ENCODE measurements at places on chromosomes 11 and 22.

DNA sequence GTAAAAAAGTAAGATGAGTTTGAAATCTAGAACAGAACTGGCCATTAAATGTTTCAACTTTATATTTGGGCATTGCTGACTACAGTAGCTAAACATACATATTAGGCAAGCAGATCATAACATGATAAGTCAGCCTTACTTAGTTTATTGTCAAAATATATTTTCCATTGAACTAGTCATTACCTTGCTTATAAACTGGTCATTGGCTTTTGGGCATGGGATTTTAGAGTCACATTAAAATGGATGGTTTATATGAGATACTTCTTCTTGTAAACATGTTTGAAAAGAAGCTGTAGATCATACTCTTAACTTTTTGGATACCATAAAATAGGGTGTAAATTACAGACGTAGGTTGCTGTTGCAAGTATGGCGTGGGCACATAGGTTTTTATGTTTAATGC, 2.7 kb downstream of the HIPK3 start:
- DNase-seq: no peak

DNA sequence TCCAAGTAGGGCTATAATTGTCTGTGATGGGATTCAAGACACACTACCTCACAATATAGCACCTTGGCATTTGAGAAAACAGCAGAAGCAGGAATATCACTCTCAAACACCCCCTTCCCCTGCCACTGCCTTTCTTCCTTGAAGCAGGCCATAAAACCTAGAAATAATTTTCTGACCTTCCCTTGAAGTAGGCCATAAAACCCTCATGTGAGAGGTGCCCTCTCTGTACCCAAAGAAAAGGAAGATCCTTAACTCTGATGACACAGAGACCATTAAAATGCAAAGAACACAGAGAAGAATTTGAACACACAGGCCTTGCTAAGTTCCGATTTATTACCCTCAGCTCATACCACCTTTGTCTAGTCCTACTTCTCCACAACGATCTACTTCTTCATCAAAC, 631.7 kb upstream of the CADM1 start:
- no peak for DNase-seq

DNA sequence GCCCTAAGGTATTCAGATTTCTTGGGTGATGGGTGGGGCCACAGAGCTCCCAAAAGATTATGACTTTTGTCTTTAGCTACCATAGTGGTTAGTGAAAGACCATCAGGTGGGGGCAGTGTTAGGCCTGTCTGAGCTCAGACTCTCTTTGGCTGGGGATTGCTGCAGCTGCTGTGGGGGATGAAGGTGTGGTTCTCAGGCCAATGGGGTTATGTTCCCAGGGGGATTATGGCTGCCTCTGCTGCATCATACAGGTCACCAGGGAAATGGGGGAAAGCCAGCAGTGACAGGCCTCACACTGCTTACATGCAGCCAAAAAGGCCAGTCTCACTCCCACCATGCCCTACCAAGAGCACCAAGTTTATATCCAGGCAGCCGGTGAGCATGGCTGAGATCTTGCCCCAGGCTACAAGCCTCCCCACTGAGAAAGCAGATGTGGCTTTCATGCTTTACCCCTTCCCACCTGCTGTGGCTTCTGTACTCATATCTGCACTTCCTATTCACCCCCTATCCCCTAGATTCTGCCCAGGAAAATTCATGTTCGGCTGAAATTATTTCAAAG, 24.8 kb downstream of the CNTF start:
- no peak for DNase-seq

DNA sequence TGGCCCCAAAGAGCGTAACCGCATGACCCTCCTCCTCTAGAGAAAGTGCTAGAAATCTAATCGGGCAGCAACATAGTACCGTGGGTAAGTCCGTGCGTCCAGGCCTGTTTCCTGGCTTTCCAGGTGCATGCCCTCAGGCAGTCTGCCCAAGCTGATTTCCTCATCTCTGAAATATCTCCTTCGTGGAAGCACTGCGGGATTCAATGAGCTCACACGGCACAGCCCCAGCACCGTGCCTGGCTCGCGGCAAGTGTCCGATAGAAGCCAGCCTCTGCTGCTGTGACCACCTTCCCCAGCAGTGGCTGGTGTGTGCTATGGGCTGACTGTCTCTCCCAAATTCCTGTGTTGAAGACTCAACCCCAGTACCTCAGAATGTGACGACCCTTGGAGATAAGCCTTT, 20.7 kb downstream of the RPUSD4 start:
- DNase-seq: no peak

- DNase-seq: no peak
These were observed 62.6 kb downstream of the PKNOX2 start for GRCh38 chr11:125227151-125227550.

DNA sequence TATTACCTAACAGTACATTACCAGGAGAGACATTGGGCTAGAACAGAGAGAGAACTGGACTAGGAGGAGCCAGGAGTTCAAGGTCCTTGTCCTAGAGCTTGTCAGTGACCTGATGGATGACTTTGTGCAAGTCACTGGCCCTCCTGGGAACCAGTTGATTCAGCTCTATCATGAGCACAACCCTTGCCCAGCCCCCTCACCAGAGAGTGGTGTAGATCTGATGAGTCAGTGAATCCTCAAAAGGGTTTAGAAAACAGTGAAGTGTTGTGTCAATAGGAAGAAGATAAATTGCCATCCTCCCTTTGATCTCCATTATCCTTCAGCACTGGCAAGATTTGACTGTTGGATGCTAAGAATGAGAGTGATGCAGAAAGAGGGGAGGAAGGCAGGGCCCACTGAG, 24.3 kb downstream of the NEU3 start:
- DNase-seq: no peak

DNA sequence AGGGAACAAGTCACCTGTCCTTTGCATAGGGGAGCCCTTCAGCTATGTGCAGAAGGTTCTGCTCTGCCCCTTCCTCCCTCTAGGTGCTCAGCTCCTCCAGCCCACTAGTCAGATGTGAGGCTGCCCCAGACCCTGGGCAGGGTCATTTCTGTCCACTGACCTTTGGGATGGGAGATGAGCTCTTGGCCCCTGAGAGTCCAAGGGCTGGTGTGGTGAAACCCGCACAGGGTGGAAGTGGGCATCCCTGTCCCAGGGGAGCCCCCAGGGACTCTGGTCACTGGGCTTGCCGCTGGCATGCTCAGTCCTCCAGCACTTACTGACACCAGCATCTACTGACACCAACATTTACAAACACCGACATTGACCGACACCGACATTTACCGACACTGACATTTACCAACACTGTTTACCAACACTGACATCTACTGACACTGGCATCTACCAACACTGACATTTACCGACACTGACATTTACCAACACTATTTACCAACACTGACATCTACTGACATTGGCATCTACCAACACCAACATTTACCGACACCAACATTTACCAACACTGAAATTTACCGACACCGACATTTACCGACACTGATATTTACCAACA, 71.9 kb upstream of the PPP6R3 start:
- DNase-seq: no peak
